ENCODE measurements at places on chromosomes 5 and 9.

GRCh38 chr9:133928248-133928764 lies 63.8 kb downstream of the VAV2 start:
- DNase-seq, result no peak

- DNase-seq, result no peak
Observed at GRCh38 chr5:96350678-96351077, 82.4 kb downstream of the PCSK1 start.

- DNase-seq, result no peak
Observed at GRCh38 chr5:59519338-59519737, 374.2 kb downstream of the PDE4D start.

DNA sequence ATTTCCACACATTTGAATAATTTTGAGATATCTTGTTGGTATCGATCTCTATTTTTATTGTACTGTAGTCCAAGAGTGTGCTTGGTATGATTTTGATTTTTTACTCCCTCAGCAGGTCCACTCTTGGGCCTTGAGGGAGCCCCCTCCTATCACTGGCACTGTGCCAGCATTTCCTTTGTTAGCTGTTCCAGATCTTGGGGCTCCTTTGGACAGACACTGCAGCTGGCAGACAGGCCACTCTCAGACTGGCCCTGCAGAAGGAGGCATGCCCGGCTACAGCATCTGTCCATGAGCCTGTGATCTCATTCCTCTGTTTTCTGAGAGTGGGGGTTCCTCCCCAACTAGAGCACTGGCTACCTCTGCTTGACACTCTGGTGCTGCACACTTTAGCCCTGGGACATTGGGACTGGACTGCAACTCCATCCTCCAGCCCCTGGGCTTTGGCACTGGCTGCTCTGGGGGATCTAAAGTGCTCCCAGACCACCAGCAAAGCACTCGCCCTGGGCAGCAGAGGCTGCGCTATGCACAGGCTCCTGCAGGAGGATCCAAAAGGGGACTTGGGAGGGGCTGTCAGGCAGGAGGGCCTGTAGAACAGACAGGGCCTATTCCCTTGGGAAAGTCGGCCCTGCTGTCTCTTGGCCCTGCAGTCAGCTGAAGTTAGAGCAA lies 271.3 kb upstream of the DMAC1 start:
- no peak for DNase-seq

DNA sequence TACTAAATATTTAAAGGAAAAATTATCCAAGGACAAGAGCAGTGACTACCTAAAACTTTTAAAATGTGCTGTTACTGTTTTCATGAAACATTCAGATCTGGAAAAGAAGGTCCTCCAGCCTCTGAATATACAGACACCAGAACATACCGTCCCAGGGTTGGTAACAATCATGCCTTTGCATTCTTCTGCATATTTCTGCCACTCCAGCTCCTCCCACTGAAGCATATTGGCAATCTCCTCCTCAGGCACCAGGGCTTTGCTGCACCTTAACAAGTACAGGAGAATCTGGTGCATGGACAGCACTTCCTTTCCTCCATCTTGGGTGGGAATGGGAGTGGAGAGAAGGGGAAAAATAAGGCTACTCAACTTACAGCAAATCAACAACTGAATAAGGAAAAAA lies 60.0 kb downstream of the DROSHA start:
- DNase-seq, result no peak

DNA sequence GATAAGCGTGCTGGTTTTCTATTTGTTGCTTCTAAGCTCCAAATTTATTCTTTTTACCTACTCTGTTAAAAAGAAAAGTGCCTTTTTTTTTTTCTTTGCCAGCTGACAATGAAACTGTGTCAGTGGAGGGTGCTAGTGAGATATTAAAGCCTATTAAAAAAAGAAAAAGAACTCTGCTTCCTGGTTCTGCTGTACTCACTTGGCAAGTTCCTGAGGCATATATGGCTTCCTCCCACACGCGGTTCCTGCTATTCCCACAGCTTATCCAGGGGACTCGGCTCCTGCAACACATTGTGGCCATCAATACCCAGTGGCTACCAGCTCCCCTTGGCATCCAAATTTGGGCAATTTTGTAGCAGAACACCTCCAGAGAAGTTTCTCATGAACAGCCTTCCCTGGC lies 1977.7 kb upstream of the CDH9 start:
- no peak for DNase-seq

- no peak for DNase-seq
Observed at GRCh38 chr5:123530728-123531127, 18.8 kb downstream of the CSNK1G3 start.

GRCh38 chr5:148364343-148364742 lies 19.4 kb upstream of the FBXO38 start:
- no peak for DNase-seq

DNA sequence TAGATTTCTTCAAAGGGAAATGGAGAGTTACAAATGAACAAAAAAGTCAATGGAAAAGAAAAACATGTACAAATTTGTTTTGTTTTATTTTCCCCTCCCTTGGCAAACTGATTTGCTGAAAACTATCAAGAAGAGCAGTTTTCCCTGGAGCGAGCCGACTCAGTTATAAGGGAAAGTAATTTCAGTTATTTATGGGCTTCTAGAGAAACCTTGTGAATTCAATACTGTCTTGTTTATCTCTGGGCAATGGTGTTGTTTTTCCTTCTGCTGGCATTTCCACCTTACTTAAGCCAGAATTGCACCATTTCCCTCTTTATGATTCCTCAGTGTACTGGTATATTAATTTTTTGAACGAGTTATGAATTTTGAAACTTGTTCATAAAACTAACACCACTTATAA lies 1163.6 kb downstream of the CDH12 start:
- DNase-seq, result no peak

GRCh38 chr9:19511694-19512093 lies 102.9 kb downstream of the ACER2 start:
- no peak for DNase-seq

GRCh38 chr5:6765612-6766525 lies 52.6 kb downstream of the TENT4A start:
- DNase-seq, result peak; percentile 80

DNA sequence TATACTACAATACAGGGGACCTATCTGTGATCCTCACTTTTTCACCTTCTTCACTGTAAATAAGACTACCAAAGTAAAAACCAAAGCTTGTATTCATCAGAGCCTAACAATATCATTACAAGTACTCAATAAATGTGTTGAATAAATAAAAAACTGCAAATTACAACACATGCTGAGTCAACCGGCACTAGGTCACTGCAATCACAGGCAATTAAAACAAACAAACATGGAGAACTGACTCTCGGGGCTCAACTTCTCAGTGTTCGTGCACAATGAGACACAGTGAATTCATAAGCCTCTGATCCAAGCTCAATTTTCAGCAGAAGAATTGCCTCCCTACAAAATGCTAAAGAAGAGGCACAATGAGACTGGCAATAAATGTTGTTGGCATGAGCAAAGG lies 69.2 kb downstream of the CDK5RAP2 start:
- DNase-seq, result no peak

- DNase-seq, result no peak
Observed at GRCh38 chr5:142785206-142785605, 15.0 kb downstream of the ARHGAP26 start.
